Neural crest cell (in vitro differentiated cells): ENCODE measurements at places on chromosomes 3 and 15. TPM values are rescaled to one million over a fixed set of nuclear protein-coding genes. Genes with fewer than 3 reads are reported as not detected.

Gene SCN11A
- 0.48 and 0.63 TPM in 2 replicates for total RNA-seq

Gene HRG
- not detected in 2 replicates for total RNA-seq

DNA sequence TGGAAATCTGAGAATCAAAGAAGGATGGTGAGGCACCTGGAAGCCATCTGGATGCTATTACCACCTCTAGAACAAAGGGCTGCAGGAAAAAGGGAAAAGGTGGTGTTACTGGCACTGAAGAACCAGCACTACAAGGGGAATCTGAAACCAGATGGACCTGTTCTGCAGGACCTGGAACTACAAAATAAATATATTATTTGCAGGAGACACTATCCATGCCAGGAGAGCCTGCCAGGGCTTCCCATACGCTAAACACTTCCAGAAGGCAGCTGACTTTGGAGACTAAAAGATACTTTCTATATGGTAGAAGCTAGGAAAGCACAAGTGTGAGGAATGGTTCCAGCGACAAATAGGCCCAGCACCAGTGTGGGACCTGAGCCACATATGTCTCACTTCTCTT is 83.4 kb upstream of the POU1F1 start:
- no peaks in the 10 kb centered on the region for H3K4me1 ChIP-seq
- H3K27me3 ChIP-seq = no peaks in the 10 kb centered on the region
- no peaks in the 10 kb centered on the region for H3K36me3 ChIP-seq
- H3K27ac ChIP-seq = no peak overlapping the region
- DNase-seq = no peak
- H3K4me3 ChIP-seq = no peak overlapping the region

- H3K27ac ChIP-seq = no peak overlapping the region
- H3K4me1 ChIP-seq = peaks cover 8% of the 10 kb centered on the region
- H3K27me3 ChIP-seq = no peaks in the 10 kb centered on the region
- DNase-seq = no peak
- H3K36me3 ChIP-seq = no peaks in the 10 kb centered on the region
Observed at GRCh38 chr3:134331811-134332199, 42.4 kb downstream of the AMOTL2 start.

GRCh38 chr3:117881210-117881609 is 1153.4 kb downstream of the IGSF11 start:
- no peaks in the 10 kb centered on the region for H3K27me3 ChIP-seq
- no peak overlapping the region for H3K27ac ChIP-seq
- H3K4me3 ChIP-seq = no peak overlapping the region
- no peaks in the 10 kb centered on the region for H3K4me1 ChIP-seq
- no peaks in the 10 kb centered on the region for H3K36me3 ChIP-seq
- no peak for DNase-seq

Gene SERPINI2
- 0.56 and 0.86 TPM in 2 replicates for total RNA-seq

DNA sequence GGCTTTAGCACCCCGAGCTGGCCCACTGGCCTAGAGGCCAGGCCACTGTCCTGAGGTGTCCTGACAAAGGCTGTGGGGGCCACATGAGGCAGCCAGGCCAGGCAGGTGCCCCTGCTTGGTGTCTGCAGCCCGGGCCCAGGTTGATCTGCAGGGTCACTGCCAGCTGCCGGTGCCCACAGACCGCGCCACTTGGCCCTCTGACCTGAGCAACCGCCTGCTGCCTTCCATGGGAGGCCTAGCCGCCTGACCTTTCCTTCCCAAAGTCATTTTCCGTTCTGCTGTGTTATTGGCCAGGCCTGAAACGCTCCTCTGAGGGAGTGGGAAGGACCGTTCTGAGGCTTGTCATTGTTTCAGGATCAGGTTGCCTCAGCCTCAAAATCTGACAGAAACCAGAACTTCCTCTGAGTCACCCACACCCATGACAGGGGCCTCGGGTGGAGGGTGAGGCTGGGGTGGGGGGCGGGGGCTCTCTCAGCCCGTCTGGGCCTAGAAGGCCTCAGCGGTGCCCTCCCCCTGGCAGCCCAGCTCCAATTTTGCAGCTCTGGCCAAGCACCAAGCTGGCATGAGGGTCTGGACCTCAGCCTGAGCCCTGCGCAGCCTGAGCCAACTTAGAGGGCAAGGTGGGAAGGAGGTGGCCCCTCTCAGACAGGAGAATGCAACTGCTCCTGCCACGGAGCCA is 140.7 kb upstream of the MEF2A start:
- H3K27ac ChIP-seq = no peak overlapping the region
- no peaks in the 10 kb centered on the region for H3K27me3 ChIP-seq
- peaks cover 4% of the 10 kb centered on the region for H3K36me3 ChIP-seq
- H3K4me1 ChIP-seq = peaks cover 17% of the 10 kb centered on the region
- no peak for DNase-seq

DNA sequence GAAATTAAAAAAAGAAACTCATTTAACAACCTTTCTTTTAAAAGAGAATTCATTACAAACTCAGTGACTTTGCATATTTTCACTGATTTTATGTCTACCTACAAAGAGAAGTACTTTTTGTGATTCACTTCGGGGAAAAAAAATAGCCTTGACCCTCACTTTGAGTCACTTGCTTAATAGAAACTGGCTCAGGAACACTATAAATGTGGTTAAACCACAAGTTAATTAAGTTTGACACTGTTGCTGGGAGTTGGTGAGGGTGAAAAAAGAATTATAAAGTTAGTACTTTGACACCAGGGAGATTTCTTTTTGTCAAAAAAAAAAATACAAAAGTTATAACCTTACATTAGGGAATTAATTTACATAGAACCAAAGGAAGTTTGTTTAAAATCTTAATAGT is 810.9 kb downstream of the NR2F2 start:
- H3K27ac ChIP-seq = no peak overlapping the region
- H3K36me3 ChIP-seq = peaks cover 2% of the 10 kb centered on the region
- peaks cover 17% of the 10 kb centered on the region for H3K4me1 ChIP-seq
- H3K4me3 ChIP-seq = no peak overlapping the region
- peaks cover 15% of the 10 kb centered on the region for H3K27me3 ChIP-seq

DNA sequence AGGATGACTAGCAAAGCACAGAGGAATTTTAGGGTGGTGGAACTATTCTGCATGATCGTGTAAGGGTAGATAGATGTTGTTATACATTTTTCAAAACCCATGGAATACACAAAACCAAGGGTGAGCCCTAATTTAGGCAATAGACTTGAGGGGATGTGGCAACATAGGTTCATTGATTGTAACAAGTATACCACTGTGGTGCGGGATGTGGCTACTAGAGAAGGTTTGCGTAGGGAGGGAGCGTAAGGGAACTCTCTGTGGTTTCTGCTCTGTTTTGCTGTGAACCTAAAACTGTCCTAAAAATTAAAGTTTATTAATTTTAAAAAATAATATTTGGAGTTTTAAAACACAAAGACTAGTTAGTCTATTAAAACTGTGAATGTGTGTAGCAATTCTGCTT is 202.8 kb downstream of the PLCL2 start:
- no peaks in the 10 kb centered on the region for H3K27me3 ChIP-seq
- no peak overlapping the region for H3K27ac ChIP-seq
- H3K4me1 ChIP-seq = no peaks in the 10 kb centered on the region
- no peak overlapping the region for H3K4me3 ChIP-seq
- H3K36me3 ChIP-seq = peaks cover 18% of the 10 kb centered on the region

DNA sequence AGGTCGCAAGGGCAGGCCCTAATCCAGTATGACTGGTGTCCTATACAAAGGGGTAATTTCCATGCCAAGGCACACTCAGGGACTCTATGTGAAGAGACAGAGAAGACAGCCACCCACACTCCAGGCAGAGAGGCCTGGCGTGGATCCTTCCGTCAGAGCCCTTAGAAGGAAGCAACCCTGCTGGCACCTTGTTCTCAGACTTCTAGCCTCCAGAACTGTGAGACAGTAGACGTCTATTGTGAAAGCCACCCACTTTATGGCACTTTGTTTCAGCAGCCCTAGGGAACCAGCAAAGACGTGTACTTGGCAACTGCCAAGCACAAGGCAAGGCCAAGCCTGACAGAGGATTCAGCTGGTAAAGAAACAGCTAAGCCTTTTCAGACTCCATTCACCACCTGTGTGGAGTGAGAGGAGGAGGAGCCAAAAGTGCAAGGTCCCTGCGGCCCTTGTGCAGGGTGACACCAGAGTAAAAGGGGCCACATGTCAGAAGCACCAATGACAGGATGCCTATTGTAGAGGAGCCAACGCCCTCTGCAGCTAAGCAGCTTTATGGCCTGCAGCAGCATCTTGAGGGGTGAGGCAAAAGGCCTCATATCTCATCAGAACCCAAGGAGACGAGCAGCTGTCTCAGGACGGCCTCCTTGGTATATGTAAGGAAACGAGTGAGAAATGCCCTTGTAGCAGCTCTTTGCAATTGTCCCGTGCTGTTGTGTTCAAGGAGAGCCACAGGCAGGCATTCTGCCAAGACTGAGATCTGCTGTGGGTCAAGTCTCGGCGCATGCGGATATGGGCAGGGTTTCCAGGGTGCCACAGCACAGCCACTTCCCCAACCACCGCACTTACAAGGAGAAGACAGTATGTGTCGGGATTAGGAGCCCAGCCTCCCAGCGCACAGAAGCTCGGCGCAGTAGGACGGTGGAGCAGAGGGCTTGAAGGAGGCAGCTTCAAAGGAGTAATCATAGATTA is 121.5 kb upstream of the LIPC start:
- no peak for DNase-seq
- H3K4me3 ChIP-seq = no peak overlapping the region
- H3K27me3 ChIP-seq = no peaks in the 10 kb centered on the region
- peaks cover 32% of the 10 kb centered on the region for H3K4me1 ChIP-seq
- H3K36me3 ChIP-seq = no peaks in the 10 kb centered on the region
- peak overlapping the region; percentile 37 for H3K27ac ChIP-seq
